ENCODE measurements at places on chromosomes 11 and 22.

GRCh38 chr11:28757725-28758515 lies 649.7 kb downstream of the METTL15 start:
- no peak for DNase-seq

- no peak for DNase-seq
These were observed 31.4 kb downstream of the LIMK2 start for GRCh38 chr22:31243339-31244045.

DNA sequence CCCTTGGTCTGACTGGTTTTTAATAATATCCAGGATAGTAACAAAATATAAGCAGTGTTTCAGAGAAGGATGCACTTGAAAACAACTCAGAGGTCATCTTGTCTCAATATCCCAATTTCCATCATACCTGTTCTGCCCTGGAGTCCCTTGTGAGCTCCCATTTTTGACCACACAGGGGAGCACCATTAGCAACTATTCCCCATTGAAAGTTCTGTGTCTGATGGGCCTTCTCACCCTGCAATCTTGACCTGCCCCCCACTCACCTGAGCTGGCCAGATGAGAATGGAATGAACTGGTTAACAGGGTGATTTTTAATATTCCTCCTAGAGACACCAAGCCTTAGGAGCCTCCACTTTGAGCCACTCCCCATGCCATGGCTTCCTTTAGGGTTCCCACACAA lies 3.8 kb upstream of the CAPN5 start:
- DNase-seq: no peak

DNA sequence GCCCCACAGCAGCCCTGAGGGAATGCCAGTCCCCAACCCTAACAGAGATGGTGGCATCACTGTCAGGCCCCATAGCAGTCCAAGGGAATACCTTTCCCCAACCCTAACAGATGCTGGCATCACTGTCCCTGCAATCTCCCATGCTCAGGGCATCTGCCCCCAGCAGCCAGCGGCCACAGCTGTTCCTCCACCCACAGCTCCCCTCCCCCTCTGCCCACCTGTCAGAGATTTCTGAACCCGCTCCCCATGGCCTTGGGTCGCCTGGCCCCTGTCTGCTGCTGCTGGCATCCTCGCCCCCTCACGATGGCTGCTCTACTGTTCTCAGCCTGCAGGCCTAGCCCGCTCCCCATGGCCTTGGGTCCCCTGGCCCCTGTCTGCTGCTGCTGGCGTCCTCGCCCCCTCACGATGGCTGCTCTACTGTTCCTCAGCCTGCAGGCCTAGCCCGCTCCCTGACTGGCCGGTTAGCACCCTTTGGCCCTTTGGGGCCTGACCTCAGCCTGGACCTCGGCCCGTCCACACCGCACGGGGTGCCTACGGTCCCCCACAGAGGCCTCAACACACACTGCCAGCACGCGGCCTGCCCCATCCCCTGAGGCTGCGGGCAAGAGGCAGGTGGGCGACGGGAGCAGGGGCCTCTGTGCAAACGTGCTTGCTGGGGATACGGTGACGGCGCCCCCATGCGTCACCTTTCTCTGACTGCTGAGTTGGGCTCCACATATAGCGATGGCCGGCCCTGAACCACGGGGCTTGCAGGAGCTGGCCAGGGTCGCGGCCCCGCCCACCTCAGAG lies 20.7 kb downstream of the CHID1 start:
- DNase-seq: no peak

- no peak for DNase-seq
These were observed 6.8 kb downstream of the OMP start for GRCh38 chr11:77109236-77110019.

DNA sequence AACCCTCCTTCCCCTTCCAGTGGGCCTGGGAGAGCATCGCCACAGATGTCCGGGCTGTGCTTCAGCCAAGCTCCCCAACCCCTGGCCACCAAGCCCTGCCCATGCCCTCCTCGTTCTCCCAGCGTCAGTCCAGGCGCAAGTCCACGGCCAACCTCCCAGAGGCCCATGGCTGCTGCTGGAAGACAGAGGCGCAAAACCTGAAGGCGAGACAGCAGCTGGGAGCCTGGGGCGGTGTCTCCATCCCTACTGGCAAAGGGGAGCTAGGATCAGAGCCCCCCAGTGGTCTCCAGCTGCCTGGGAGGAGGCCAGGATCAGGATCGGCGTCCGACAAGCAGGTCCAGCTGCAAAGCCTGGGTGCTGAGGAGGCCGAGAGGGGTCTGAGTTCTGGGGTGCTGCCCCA lies 1.9 kb downstream of the TSGA10IP start:
- DNase-seq: no peak

DNA sequence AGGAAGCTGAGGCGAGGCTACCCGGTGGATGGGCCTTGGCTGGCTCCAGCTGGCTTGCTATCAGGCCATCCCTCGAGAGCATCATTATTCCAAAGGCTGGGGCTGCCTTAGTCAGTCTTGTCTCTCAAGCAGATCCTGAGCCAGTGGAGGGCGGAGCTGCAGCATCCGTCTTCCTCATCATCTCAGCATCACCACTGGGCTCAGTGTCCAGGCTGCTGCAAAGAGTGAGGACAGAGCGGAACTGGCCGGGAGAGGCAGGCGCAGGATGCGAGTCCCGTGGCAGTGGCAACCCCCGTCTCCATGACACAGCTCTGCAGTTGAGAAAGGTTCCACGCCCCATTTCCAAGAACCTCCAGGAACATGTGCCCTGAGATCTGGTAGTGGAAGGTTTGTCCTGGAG lies 4.4 kb downstream of the TP53I11 start:
- DNase-seq: no peak

- DNase-seq: no peak
These were observed 106.8 kb downstream of the CCDC83 start for GRCh38 chr11:85961930-85962363.

GRCh38 chr22:45758603-45759002 lies 87.0 kb downstream of the ATXN10 start:
- DNase-seq: no peak

- DNase-seq: no peak
These were observed 37.0 kb downstream of the AP2A2 start for GRCh38 chr11:962688-963087.

- DNase-seq: no peak
These were observed 101.5 kb downstream of the PLEKHA7 start for GRCh38 chr11:16912692-16913111.

- DNase-seq: no peak
These were observed 83.1 kb downstream of the PARVA start for GRCh38 chr11:12460466-12460865.

DNA sequence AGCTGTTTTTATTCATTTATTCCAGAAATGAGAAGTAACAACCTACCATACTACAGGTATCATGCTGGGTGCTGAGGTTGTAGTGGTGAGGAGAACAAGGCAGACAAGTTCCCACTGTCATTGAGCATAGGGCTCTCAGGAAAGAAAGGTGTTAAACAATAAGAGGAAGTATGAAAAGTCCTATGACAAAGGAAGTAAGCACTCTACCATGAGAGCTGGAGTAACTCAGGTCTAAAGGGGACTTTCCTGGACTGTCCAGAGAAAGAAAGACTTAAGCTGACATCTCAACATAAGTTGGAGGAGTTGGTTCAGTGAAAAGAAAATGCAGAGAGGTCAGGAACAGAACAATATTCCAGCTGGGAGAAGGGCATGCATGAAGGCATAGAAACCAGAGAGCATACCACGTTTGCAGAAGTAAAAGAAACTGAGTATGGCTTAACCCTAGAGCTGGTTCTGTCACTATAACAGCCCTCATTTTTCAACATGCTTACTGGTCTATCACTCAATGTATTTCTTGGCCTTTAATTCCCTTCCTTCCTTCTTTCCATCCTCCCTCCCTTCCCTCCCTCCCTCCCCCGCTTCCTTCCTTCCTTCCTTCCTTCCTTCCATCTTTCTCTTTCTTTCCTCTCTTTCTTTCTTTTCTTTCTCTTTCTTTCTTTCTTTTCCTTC lies 137.8 kb upstream of the BDNF start:
- no peak for DNase-seq

DNA sequence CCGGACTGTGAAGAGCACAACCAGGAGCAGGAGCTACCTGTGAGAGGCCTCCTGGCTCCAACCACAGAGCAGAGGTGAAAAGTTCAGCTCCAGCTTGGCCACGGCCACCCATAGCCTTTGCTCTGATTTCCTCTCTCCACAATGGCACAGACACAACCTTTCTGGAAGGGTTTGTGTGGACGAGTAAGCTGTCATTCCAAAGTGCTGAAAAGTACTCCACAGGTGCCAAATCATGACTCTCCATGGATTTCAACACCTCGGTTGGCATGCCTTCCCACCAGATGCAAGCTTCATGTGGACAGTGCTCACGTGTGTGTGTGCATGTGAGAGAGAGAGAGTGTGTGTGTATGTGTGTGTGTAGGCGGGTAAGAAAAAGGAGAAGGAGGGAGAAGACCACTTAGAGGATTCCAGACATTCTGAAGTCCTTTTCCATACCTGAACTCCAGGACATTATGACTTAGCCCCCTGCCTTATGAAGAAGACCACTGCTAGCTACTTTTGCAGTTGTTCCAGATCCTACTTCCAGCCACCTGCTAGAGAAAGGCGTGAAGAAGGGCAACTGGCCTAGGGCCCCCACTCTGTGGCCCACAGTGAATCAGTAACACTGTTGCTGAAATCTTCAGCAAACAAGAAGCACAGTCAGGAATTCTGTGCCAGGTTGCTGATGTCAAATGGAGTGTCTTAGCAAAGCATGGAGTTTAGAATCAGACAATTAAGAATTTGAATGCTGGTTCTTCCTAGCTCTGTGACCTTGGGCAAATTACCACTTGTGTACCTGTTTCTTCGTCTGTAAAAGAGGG lies 13.9 kb upstream of the NAV2 start:
- DNase-seq: no peak

All from stimulated activated CD4-positive, alpha-beta T cell treated with anti-CD3 and anti-CD28 coated beads, Interleukin-15, amount 100 ng/mL, for 48 hours (primary cell).